ENCODE measurements at places on chromosomes 7 and 10.

GRCh38 chr7:15836651-15837050 is 150.2 kb upstream of the MEOX2 start:
- no peak for DNase-seq

GRCh38 chr7:82375713-82376112 is 67.9 kb downstream of the CACNA2D1 start:
- DNase-seq: no peak

- no peak for DNase-seq
Observed at GRCh38 chr10:129101232-129101980, 365.6 kb upstream of the MGMT start.

DNA sequence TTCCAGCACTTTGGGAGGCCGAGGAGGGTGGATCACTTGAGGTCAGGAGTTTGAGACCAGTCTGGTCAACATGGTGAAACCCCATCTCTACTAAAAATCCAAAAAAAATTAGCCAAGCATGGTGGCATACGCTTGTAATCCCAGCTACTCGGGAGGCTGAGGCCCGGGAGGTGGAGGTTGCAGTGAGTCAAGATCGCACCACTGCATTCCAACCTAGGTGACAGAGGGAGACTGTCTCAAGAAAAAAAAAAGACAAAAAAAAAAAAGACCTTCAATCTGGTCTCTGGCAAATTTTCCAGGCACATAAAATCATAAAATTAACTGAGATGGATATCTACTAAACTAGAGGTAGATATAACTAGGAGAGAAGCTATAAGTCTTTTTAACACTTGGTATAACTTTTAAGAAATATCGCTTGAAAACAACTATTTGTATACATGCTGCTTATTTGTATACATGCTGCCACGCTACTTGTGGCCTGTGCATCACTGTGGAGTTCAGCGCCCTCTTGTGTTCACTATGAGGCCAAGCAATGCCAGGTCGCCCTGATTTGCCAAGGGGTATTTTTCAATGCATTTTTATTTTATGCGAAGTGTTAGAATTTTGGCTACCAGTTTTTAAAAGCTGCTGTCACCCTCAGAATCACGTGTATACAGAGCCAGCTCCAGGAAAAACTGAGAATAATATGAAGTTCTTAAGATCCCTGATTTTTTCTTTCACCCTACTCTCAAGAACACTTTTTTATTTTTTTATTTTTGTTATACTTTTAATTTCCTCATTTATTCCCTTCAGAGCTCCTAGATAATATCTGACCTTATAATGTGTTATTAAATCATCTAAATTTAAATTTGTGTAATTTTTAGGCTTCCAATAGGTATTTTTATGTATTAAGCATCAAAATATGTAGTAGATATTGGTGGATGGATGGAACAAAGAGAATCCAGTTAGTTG is 26.7 kb downstream of the CYCS start:
- DNase-seq: no peak

DNA sequence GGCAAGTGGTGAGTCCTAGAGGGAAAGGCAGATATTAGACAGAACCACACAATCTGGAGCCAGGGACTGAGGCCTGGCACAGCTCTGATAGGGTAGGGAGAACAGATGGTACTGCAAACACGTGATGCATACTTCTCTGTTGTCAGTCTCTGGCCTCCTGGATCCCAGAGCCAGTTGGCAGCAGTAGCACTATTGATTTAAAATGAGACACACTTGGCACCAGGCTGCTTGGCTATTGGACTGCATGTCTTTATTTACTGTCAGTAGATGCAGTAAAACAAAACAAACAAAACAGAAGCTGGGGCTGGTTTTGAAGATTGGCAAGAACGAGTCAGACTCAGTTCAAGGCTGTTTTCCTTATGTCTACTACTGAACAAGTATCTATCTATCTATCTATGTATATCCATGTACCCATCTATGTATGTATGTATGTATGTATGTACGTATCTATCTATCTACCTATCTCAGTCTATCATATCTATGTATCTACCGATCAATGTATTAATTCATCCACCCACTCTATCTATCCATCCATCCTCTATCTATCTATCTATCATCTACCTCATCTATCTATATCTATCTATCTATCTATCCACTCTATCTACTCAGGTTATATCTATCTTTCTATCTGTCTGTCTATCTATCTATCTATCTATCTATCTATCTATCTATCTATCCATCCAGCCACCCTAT is 23.4 kb upstream of the MGAM2 start:
- DNase-seq: peak; percentile 45

GRCh38 chr7:8184221-8184620 is 77.7 kb downstream of the ICA1 start:
- no peak for DNase-seq
